HCT116 (cell line): ENCODE measurements at places on chromosomes 16 and 17.

DNA sequence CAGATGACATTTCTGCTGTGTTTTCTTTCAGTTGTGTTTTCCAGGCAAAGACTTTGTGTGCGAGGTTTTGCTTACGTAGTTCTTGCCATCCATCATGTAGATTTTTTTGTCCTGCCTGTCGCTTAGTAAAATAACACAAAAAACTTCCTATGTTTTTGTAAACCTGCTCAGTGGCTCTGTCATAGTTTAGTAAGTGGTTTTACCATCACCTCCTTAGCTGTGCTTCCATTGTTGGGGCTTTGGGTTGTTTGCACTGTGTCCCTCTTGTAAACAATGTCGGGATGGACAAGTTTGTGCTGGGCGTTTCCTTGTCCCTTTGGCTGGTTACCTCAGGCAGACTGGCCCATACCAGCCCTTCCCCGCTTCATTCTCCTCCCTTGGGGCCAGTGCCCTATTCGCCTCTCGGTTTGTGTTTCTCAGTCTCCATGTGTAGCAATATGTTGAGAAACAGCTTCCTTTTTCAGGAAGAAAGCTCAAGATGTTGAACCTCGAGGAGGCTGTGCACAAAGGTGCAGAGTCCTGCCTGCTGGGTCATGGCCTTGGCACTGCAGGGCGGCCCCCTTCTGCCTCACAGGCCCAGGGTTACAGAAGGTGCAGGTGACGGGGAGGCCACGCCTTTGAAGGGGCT, 74.6 kb downstream of the KSR1 start:
- DNase-seq = no peak

DNA sequence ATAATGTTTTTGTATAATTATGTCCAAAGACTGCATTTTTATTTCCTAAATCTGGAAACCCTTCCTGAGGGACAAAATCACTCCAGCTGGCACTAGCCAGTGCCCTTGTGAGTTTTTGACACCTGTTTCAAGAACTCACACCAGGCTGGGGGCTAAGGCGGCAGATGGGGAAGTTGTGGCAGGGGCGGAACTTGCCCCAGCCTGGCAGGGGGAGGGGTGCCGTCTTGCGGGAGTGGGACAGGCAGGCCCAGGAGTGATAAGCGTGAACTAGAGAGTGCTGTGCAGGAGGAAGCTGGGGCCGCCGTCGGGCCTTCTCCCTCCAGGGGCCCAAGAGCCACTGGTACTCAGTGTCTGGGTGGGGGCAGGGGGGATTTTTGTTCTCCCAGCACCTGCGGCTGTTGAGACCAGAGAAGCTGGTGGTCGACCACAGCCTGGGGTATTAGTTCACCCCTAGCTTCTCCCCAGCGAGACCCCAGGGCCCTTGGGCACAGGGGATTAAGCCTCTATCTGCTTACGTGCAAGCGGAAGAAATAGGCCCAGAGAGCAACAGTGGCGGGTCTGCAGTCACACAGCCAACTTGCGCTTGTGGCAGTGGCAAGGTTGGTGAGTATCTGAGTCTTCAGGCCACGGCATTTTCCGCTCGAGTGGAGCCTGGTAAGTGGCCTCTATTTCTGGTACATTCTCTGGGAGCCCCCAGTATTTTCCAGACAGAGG, 40.2 kb upstream of the PLCG2 start:
- no peak for DNase-seq

DNA sequence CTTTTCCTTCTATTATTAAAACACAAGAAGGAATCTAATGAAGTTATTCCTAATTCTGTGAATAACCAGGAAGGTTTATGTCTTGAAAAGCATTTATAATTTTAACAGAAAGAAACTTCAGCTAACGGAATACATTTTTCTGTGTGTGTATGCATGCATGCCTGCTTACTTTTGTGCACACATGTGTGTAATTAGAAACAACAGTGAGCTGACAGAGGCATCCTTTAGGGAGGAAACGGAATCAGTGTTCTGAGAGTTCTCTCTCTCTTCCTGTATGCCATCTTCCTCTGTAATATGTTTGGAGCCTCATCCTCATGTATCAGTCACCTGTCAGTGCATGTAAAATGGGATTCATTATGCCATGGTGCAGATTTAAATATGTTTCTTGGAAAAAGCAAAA, 107.0 kb downstream of the MAP2K4 start:
- DNase-seq = no peak

DNA sequence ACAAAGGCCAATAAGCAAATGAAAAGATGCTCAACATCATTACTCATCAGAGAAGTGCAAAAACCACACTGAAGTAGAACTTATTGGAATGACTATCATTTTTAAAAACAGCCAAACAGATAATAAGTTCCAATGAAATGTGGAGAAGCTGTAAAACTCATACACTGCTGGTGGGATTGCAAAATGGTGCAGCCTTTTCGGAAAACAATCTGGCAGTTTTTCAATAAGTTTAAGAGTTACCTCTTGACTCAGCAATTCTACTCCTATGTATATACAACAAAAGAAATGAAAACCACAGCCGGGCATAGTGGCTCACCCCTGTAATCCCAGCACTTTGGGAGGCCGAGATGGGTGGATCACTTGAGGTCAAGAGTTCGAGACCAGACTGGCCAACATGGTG, 49.3 kb downstream of the AKAP10 start:
- DNase-seq = no peak

DNA sequence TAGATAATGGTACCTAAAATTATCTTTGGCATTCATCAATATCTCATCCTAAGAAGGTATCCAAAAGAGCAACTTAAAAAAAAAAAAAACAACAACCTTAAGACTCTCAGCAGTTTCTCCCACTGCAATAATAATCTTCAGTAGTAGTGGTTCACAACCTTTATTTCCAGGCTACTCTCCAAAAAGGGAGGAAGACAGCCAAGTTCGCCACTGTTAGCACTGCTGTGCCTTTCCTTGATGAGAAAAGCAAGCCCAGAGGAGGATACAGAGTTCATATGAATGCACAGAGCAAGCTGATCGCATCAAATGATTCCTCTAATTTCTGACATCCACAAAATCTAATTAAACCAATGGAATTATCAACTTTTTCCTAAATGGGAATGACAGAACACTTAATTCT, 199.4 kb downstream of the AATF start:
- no peak for DNase-seq

DNA sequence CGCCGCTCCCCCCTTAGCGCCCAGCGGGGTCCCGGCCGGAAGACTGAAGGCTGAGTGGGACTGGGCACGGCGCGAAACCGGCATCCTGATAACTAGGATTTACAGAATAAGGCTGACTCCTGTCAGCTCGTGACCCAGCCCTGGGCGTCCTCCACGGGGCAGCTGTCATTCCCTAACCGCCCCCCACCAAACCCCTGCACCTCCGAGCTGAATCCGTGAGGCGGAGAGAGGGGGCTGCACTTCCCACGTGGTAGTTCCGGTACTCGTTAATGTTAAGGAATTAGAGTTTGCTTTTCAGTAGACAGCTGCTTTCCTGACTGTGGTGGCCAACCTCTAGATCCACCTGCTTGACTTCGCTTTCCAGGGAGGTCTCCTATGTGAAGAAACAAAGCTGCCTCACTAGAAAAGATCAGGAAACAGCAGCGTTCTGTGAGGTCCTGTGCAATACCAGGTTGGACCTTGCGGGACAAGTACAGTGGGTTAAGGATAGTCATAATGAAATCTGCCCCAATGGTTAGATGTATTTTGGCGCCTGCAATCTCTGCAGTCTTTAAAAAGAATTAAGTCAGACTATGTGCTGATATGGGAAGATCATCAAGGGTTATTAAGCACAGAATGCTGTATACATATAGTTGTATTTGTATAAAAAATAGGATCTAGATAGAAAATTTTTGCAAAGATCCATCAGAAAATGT, 1.1 kb upstream of the WBP2 start:
- DNase-seq = no peak

GRCh38 chr17:59234631-59235030, 14.3 kb downstream of the GDPD1 start:
- no peak for DNase-seq

- DNase-seq = no peak
Measured at GRCh38 chr16:1823821-1824220, 2.8 kb downstream of the HAGH start.

- peak; percentile 64 for DNase-seq
Measured at GRCh38 chr16:88558457-88559442, 11.5 kb upstream of the ZC3H18 start.

DNA sequence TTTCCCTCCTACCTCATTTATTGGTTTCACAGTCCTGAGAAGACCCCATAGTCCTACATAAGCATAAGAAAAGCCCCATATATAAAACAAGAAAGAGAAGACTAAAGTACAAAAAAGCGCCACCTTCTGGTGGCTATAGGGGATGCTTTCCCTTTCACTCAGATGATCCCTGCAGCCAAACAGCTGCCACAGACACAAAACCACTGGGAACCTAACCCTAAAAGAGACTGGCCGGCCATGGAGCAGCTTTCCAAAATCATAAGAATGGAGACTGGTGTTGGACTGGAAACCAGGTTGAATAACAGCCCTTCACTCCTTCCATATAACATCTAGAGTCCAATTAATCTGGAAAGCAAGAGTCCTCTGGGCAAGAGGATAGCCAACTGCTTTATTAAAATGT, 11.4 kb downstream of the DYNC1LI2 start:
- DNase-seq = no peak

GRCh38 chr17:27824176-27824715, 23.9 kb upstream of the NOS2 start:
- DNase-seq = no peak

DNA sequence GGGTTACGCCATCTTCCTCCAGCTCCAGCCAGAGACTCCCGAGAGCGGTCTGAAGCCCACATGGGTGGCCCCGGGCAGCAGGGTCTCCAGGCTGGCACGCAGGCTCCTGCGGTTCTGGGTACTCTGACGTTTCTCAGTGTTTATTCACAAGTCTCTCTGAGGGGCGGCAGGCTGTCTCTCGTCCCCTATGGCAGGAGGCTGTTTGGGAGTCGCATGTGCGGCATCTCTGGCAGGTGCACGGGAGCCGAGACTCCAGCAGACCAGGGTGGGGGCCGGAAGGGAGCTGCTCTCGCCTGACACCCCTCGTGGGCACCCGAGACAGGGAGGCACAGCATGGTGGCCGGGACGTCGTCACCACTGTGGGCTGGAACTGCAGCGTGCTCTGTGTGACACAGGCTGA, 48.1 kb downstream of the ZNF778 start:
- DNase-seq = no peak

DNA sequence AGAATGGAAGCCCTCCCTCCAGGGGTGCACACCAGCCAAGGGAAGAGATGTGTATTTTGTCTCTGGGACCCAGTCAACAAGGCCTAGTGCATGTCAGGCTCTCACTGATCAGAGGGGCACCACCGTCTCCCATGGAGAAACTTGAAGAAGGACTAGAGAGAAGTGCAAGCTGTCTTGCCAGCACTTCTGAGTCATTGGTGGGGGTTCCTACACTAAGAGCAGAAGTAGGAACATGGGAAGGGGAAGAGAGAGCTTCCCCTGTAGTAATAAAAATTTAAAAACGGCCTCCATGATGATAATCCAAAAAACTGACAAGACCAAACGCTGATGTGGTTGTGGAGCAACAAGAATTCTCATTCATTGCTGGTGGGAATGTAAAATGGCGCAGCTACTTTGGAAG, 46.3 kb downstream of the DYNLRB2 start:
- no peak for DNase-seq

DNA sequence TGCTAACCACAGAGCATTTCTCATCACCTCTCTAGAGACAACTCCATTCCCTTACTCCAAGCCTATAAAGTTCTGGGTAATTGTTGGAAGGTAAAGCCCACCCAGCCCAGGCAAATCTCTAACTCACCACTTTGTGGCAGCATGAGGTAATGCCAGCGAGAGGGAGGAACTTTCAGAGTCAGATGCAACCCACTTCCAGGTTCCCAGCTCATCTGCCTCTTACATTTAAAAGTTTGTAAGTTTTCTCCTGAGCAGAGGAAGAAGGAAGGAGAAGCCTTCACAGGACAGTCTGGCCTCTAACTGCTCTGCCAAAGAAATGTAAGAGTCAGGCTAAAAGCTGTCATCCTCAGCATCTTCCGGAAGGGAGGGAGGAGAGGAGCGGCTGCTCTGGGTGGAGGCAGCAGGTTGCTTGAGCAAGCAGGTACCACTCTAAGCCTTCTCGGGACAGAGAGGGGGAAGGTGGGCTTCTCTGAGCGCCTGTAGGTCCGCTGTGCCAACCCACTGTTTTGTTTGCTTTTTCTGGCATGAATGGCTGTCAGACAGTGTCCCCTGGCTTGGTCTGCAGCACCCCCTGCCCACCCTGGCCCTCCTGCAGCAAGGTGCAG, 1.0 kb downstream of the ZNF319 start:
- no peak for DNase-seq

GRCh38 chr17:38469875-38470274, 41.6 kb downstream of the ARHGAP23 start:
- DNase-seq = no peak

GRCh38 chr16:50974438-50975036, 176.5 kb downstream of the SALL1 start:
- DNase-seq = no peak

DNA sequence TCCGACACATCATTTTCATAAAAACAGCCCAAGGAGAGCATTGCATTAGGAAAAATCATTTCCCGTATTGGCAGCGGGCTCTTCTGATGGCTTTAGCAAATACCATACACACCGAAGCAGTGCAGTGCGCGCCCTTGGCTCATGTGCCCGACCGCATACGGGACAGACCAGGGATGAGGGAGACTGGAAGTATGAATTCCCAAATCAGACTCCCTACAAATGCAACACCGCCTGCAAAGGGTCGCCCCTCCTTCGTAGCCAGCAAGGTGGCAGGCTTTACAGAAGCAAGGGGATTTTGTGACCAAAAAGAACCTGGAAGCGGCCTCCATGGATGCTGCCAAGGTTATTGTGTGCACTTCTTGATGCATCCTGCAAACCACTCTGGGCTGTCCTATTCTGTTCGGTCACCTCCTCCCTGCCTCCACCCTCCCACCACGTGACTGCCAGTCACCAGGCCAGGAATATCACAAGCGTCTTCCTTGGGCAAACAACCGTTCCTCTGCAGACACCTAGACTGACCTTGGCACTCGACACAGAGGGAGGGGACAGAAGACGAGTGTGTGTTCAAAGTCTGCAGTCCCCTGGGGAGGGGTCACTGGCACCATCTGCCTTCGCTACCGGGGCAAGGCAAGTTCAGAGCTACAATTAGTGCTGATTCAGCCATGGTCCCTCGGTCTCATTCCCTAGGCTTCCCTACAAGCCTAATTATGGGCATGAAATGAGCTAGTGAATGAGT, 460.4 kb downstream of the SLC39A11 start:
- no peak for DNase-seq

- DNase-seq = no peak
Measured at GRCh38 chr16:6777624-6778023, 555.0 kb upstream of the RBFOX1 start.

DNA sequence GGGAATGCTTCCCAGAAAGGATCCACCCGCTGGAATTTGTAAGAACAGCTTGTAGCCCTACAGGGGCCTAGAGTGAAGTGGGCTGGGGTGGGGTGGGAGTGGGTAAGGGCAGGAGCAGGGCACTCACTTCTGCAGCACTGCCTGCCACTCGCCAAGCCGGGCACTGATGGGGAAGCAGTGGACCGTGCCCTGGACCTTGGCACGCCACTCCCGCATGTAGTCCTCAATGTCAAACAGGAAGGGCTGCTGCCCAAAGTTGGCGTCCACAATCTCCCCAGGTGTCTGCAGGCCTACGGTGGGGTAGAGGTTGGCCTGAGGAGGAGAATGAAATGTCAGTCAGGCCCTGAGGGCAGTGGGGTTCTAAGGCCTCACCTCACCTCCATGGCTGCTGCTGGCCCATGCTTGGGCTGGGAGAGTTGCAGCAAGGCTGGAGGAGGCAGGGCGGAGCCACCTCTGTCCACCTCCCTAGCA, 15.7 kb upstream of the GFOD2 start:
- no peak for DNase-seq
